ENCODE measurements at places on chromosomes 12 and 14.

GRCh38 chr12:93786656-93787397 is 109.7 kb downstream of the CRADD start:
- DNase-seq: no peak

DNA sequence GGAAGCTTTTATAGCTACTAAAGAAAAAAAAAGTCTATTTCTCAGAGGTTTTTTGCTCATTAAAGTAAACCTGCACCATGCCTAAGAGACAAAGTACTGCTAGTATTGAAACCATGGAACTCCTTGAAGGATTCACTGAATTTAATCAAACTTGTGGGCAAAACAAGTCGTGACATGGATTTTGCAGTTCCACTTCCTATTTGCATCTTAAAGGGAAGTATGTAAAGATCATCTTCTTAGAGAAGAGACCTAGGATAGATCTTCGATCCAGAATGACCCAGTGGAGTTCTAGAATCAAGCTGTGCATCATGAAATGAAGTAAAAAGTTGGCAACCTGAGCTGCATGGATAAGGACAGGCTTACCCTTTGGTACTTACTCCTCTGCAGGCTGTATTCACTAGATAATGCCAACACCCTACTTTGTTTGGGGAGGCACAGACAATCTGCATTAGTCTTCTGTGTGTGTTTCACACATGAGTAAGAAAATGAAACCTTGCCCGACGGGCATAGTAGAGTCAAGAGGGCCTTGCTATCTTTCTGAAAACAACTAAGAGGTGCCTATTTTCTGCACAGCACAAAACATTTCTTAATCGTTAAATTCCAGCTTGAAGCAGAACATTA is 1.9 kb downstream of the GNG2 start:
- no peak for DNase-seq

DNA sequence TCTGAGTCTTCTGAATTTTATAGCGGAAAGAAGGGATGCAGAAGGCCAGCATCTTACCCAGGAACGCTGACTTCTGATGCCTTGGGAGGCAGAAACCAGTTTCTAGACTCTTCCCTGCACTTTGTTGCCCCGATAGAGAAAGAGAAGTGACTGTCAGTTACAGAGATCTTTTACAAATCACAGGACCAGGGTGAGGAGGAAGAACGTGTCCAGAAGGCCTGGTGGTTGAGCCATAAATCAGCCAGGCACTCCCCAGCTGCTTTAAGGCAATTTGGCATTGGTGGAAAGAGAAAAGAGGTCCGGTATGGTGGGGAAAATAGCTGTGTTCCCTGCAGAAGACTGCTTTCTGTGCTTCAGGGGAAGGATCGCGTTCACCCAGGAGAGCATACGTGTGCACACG is 88.7 kb upstream of the KCNA1 start:
- no peak for DNase-seq

DNA sequence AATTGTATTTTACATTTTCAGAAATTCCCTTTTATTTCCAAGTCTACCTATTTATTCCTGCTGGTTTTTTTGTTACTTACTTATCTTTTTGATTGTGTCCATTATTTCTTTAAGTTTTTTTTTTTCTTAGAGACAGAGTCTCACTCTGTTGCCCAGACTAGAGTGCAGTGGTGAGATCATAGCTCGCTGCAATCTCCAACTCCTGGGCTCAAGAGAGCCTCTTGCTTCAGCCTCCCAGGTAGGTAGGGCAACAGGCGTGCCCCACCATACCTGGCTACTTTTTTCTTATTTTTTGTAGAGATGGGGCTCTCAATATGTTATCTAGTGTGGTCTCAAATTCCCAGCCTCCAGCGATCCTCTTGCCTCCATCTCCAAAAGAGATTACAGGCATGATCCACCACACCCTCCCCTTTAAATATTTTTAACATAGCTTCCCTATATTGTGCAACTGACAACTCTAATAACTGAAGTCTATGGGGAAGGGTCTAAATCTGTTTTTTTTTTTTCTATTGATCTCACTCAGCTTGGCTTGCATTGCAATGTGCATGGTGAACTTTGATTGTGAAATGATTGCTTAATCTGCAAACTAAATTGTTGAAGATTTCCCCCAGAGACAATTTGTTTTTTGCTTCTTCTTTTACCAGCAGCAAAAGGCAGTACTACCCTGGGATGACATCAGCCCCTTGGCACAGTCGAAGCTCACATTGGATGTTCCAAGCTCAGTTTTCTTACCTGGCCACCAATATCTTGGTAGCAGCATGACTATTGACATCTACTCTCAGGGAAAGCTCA is 25.7 kb upstream of the COCH start:
- DNase-seq: no peak

- DNase-seq: no peak
Measured at GRCh38 chr12:70788774-70789173, 131.8 kb downstream of the PTPRR start.

DNA sequence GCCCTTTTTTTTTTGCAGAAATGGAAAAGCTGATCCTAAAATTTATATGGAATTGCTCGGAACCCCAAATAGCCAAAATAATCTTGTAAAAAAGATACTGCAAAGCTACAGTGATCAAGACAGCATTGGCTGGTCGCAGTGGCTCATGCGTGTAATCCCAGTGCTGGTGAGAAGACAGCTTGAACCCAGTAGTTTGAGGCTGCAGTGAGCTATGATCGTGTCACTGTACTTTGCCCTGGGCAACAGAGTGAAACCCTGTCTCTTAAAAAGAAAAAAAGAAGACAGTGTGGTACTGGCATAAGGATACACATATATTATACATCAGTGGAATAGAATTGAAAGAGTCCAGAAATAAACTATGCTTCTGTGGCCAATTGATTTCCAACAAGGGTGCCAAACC is 5.4 kb downstream of the ITGB7 start:
- no peak for DNase-seq

DNA sequence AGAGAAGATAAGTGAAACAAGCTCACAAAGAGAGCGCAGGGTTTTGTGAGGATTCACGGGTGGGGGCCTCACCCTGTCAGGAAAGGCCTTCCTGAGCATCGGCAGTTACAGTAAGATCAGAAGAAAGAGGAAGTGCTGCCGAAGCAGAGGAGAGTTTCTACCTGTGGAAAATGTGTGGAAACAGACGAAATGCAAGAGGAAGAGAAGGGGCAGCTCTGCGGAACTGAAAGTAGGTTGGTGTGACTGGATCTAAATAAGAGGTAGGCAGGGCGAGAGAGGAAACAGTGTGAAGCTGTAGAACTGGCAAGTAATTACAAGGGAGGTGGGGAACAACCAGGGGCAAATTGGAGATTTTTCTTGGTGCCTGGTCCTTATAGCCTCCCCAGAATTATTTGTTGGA is 2.6 kb downstream of the GPR68 start:
- DNase-seq: peak; percentile 62

GRCh38 chr12:31588976-31589375 is 2.0 kb downstream of the DENND5B start:
- no peak for DNase-seq

GRCh38 chr12:76074701-76075336 is 9.7 kb downstream of the NAP1L1 start:
- no peak for DNase-seq

DNA sequence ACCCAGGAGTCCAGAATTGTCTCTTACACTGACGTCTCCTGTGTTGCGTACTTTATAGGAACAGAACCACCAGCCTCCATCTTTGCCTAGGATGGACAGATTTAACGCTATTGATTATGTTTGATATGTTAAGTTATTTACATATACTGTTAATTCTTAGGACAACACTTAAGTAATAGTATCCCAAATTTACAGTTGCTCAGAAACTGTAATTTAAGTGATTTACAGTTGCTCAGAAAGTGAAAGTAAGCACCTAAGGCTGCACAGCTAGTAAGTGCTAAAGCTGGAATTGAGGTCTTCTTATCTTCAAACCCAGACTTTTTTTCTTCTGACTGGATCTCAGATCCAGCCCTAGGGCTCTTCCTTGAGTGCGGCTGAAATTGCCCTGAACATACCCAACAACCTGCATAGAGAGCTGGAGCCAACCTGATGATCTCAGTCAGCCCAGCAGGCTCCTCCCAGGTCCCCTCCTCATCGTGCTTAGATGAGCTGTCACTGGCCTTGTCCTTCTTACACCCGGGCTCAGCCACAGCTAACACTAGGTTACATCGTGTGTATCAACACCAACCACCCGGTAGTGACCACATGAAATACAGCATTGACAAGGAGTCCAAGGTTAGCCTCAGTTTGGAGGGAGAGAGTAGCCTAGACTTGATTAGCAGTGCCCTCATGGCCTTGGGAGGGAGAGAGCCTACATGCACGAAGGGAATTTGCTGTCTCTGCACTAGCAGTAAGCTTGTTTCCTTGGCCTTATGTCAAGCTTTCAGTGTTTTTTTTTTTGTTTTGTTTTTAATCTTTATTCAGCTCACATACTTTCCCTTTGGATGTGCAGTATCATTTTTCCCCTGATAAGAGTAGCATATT is 111.1 kb upstream of the ARHGAP5 start:
- DNase-seq: no peak

DNA sequence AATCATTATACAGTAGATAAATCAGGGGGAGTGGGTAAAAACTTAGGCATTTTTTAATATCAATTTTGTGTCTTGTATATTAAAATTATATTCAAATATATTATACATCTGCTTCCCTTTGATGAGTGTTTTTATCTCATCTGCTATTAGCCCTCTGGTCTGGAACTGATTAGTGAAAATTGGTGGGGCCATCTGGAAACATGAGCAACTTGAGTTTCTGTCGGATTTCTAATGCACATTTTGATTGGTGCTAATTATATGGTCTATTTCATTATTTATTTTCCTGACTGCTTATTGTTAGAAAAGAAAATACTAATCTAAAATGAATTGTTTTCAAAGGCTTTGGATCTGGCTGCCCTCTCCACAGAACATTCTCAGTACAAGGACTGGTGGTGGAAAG is 28.2 kb downstream of the TTC8 start:
- no peak for DNase-seq

All from Ammon's horn (tissue), 1 donor.